ENCODE measurements at places on chromosomes 13 and 19.

- no peak for DNase-seq
Observed at GRCh38 chr13:26910754-26911465, 150.3 kb upstream of the GPR12 start.

GRCh38 chr13:75226733-75227435 is 255.1 kb downstream of the TBC1D4 start:
- no peak for DNase-seq

- no peak for DNase-seq
Observed at GRCh38 chr19:43028866-43029265, 2.6 kb upstream of the PSG11 start.

- no peak for DNase-seq
Observed at GRCh38 chr13:68908879-68909278, 1198.7 kb upstream of the ATXN8OS start.

DNA sequence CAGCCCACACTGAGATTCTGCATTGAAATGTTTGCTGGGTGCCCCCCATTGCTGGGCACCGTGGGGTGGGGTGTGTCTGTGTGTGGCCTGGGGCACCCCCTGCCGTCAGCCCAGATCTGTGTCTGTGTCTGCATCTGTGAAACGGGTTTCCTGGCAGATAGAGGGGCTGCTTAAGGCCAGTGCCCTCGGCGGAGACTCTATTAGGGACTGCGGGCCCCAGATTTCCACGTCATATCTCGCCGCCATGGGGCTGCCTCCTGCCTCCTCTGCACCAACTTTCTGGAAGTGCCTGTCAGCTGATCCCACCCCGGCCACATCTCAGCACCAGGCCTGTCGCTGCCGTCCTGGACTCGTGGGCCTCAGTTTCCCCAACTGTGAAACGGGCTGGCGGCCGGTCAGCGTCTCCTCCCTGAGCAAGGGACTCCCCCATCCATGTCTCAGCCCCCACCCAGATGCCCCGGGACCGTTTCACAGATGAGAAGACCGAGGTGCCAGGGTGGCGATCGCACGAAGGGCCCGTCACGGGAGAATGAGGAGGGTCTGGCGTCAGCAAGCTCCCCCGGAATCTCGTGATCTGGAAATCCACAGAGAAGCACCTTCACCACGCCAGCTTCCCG is 21.4 kb downstream of the ARID3A start:
- no peak for DNase-seq

DNA sequence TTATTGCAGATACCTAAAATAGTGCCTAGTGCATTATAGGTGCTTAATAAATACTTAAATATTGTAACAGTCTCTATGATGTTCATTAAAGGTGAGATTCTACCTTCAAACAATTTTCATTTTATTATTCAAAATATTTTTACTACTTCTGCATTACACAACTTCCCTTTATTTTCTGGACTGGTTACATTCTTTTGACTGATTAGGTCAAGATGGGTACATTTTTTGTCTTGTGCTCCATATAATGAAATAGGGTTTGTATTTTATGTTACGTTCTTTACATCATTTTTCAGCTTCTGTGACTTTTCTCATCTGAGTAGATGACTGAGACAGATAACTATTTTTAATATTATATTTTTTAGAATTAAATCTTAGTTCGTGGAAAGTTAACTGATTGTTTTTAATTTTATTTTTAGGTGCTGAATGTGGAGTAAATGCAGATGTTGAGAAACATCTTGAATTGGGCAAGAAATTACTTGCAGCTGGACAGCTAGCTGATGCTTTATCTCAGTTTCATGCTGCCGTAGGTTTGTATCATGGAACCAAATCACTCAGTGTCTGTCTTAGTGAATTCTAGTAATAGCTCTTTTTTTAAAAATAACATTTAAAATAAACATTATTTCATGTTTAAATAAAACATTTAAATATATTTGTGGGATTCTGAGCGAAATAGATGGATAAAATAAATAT is 32.0 kb downstream of the DNAJC3 start:
- no peak for DNase-seq

DNA sequence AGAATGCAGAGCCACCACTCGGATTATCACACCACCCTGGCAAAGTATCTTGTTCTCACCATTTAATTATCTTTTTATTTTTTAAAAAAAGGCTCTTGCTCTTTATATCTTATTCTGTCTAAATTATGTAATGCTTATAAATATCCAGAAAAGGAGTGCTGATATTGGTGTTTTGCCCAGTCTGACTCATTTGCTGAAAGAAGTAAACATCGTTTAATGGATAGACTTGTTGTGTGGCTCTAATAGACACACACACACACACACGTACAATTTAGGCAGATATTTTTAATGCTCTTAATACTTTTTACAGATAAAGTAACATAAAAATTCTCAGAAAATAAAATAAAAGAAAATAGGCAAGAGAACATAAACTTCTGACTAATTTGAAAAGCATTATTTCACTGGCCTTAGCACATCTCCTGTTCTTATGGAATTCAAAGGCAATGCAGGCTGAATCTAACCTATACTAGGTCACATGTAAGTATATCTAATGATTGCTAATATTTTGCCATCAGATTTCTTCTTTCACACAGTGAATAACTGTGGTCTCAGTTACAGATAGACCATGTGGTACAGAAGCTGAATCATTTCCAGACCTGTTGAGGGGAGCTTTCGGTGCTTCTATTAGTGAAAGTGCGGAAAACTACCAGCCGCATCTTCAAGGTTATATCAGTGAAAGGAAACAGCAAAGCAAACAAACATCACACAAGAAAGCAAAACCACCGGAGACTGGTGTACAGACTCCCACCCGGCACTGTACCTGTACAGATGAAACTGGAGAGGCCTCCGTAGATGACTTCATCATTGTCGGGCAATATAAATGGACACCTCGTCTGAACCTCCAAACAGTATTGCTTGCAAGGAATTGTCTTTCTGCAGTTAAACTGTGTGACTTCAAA is 642.1 kb upstream of the ARGLU1 start:
- no peak for DNase-seq

DNA sequence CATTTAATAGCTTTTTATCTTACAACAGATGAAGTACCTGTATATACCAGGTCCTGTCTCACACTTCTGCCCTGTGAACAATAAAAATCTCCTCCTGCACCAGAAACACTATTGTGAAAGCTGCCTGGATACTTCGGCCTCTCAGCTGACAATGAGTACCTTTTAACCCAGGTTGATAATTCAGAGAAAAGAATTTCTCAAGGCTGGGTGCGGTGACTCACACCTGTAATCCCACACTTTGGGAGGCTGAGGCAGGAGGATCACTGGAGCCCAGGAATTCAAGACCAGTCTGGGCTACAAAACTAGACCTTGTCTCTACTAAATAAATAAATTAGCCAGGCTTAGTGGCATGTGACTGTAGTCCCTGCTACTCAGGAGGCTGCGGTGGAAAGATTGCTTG is 65.3 kb upstream of the TM9SF2 start:
- no peak for DNase-seq

DNA sequence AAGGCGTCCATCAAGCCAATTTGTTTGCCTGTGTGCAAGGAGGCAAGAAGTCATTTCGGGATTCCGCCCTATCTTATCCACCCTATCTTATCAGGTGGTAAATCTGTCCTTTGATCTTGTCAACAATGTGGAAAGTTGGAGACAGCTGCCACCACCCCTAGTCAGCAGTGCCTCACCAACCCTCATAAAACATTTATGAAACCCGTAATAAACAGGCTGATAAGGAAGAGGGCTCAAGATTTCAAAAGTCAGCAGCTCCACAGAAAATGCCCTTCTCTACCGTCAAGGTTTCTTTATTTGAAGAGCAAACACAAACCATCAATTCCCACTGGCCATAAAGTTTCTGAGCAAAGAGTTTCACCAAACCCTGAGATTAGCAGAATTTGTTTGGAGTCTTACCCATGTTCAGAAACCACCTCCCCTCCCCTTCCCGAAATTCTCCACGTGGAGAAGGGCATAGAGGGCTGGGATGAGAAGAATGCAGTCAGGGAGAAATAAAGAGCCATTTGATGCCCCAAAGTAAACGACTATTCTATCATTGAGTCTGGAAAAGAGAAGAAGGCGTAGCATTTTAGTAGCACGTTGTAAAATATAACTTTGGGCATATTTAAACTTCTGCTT is 196.0 kb upstream of the GPR12 start:
- no peak for DNase-seq

DNA sequence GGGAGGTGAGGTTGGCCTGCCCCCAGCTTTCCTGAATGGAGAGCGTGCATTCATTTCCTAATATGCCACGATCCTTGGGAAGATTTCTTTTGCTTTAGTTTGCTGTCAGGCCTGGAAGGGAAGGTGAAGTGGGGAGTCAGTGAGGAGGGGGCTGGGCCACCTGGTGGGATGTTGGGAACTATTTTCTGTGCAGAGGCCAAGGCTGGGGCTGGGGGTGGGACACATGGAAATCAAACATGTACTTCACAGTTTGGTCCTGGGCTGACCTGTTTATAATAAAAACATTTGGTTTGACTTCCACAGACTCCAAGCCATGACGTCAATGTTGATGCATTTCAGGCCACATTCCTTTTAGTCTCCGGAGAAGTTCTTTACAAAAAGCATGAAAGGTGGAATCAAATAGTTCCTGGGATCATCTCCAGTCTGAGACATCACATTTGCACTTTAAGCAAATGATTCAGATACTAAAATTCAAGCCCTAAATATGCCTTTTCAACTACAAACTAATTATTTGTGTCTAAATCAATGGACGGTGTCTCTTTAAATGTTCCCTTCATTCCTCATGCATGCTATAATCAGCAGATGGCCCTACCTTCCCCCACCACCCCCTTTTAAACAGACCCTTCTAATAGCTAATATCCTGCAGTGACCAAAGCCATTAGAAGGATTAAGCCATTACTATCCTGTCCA is 41.5 kb upstream of the MEDAG start:
- DNase-seq = no peak

- no peak for DNase-seq
Observed at GRCh38 chr19:13092158-13092543, 10.5 kb downstream of the LYL1 start.

- no peak for DNase-seq
Observed at GRCh38 chr13:63351533-63351932, 1935.9 kb upstream of the PCDH20 start.

- no peak for DNase-seq
Observed at GRCh38 chr13:44870456-44870929, 118.8 kb downstream of the NUFIP1 start.

DNA sequence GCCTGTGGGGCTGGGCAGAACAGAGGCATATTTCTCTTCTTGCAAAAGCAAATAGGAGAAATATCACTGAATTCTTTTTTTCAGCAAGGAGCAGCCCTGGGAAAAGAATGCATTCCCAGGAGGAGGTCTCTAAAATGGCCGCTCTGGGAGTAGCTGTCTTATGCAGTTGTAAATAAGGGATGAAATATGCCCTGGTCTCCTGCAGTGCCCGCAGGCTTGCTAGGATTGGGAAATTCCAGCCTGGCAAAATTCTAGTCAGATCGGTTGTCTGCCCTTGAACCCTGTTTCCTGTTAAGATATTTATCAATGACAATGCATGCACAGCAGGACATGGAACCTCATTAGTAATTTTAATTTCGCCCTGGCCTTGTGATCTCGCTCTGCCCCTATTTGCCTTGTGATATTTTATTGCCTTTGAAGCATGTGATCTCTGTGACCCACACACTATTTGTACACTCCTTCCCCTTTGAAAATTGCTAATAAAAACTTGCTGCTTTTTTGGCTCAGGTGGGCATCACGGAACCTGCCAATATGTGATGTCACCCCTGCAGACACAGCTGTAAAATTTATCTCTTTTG is 1993.2 kb downstream of the PCDH9 start:
- no peak for DNase-seq

DNA sequence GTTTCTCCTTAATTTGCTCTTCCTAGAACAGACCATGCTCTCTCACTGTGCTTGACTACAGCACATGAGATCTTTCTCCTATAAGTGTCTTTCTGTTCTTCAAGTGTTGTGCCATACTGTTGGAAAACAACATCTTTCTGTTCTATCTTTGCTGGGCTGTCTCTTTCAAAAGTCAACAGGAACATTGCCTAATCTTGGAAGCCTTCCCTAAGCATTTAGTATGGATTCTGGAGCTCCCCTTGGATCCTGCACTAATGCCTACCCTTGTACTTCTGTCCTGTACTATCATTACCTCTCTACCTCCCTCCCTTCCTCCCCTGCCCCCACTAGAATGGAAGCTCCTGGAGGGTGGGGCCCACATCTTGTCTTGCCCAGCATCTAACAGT is 26.8 kb downstream of the STARD13 start:
- DNase-seq = no peak

GRCh38 chr19:54158812-54159351 is 639 bp downstream of the LENG1 start:
- DNase-seq = no peak

DNA sequence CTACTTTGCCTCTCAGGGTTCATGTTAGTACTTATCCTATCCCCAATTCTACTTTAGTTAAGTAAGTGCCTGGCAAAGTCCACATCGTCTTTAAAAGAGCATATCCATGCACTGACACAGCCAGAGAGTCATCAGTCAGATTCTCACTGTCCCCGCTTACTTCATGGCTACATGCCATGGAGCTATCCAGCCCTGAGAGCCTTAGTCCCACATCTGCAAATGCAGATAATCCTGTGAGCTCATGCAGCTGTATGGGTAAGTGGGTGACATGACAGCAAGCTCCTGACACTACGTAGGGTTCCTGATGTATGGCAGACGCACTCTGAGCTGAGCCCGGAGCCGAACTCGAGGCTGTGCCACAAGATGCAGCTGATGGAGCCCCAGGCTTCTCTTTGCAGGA is 661.5 kb downstream of the LIG4 start:
- no peak for DNase-seq

DNA sequence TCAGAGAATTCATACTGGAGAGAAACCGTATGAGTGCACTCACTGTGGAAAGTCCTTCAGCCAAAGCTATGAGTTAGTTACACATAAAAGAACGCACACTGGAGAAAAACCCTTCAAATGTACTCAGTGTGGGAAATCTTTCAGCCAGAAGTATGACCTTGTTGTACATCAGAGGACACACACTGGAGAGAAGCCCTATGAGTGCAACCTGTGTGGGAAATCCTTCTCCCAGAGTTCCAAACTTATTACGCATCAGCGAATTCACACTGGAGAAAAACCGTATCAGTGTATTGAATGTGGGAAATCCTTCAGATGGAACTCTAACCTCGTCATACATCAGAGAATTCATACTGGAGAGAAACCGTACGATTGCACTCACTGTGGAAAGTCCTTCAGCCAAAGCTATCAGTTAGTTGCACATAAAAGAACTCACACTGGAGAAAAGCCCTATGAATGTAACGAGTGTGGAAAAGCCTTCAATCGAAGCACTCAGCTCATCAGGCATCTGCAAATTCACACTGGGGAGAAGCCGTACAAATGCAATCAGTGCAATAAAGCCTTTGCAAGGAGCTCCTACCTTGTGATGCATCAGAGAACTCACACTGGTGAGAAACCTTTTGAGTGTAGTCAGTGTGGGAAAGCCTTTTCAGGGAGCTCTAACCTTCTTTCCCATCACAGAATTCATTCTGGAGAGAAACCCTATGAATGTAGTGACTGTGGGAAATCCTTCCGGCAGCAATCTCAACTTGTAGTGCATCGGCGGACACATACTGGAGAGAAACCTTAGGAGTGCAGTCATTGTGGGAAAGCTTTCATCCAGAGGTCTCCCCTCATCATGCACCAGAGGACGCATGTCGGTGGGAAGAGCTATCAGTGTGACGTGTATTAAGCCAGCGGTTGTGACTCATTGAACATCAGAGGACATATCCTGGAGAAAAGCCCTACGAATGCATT is 16.5 kb upstream of the ZNF8 start:
- peak; percentile 5 for DNase-seq

- DNase-seq = no peak
Observed at GRCh38 chr13:76937281-76937820, 11.0 kb upstream of the ACOD1 start.

- DNase-seq = peak; percentile 100
Observed at GRCh38 chr19:55005684-55006488, 32.2 kb downstream of the GP6 start.
